Stimulated activated CD4-positive, alpha-beta T cell treated with anti-CD3 and anti-CD28 coated beads, Interleukin-1b, Interleukin-23, amount 100 ng/mL, for 1 hour (primary cell): ENCODE measurements at places on chromosomes 4 and X.

DNA sequence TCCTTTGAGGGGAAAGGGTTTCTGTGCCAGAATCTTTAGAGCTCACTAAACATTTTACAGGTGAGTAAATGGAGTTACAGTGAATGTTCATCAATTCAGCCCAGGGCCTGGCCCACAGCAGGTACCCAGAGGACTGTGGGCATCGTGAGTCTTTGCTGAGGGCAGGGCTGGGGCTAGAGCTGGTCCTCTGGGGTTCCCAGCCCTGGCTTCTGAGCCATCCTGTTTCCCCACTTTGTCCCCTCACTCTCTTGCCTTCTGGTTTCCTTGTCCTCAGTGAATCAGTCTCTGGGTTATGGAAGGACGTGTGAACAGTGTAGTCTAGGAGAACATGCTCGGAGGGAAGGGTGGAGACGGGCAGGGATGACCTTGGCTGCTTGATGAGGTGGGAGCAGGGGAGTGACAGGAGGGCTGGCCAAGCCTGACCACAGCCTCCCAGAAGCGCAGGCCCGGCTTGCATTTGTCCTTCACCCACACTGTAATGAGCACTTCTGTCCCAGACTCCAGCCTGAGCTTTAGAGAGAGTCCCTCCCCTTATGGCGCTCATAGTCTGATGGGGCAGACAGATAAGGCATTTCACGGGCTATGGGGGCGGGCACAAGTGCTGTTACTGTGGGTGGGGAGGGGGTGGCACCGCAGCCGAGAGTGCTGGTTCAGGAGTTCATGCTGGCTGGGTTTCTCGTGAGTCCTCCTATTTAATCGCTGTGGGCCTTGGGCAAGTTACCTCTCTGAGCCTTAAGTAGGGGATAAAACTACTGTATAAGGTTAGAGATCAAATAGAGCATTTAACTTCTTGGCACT, 17.3 kb downstream of the TBC1D14 start:
- DNase-seq: no peak

DNA sequence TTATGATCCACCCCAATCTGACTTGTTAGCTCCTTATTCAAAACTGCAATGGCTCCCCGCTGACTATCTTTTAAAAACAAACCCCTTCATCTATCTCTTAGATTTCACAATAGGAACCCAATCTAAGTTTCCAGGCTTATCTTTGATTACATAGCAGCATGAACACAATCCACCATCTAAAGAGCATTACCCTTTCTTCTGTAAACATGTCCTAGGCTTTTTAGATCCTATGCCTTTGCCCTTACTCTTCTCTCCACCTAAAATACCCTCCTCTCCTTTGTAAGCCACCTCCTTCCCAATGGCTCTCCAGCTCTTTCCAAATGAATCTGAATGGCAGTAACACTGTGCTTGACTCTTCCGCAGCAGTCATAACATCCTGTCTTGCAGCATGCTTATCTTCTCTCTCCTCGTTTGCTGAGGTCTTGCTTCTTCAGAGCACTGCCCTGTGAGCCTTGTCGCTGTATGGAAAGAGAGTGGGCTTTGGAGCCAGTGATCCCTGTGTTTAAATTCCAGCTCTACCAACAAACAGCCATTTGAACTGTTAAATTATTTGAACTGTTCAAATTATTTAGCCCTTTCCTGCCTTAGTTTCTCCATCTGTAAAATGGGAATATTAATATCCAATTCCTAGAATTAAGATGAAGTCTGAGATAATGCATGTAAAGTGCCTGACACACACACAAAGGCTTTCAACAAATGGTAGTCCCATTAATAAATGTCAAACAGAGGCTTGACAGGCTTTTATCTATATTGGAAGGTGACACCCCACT, 16.2 kb upstream of the TSPAN5 start:
- DNase-seq: no peak

- no peak for DNase-seq
Measured at GRCh38 chr4:5385741-5386311, 322.5 kb downstream of the EVC2 start.

GRCh38 chr4:155495572-155496293, 119.0 kb upstream of the MAP9 start:
- no peak for DNase-seq

- DNase-seq: no peak
Measured at GRCh38 chr4:56844802-56845580, 23.5 kb upstream of the SPINK2 start.

- no peak for DNase-seq
Measured at GRCh38 chr4:80237992-80238391, 28.5 kb upstream of the FGF5 start.

GRCh38 chr4:26289401-26289800, 31.4 kb upstream of the RBPJ start:
- DNase-seq: no peak

- no peak for DNase-seq
Measured at GRCh38 chr4:91734682-91735081, 569.1 kb upstream of the GRID2 start.
